Activated T-helper 2 cell treated with anti-CD3 and anti-CD28 coated beads, Interferon-gamma antibody, Interleukin-2, Interleukin-4, amounts not matched to agents 10 μg/mL and 5 μg/mL and 100 μg/mL, durations not matched to agents 14 hours and 24 hours and 36 hours (primary cell): ENCODE measurements at places on chromosomes 11 and 22. TPM values are rescaled to one million over a fixed set of nuclear protein-coding genes. Genes with fewer than 3 reads are reported as not detected.

The LDHAL6A gene
- total RNA-seq, result not detected in 2 replicates

The PIWIL4 gene
- 0.67 and 0.84 TPM in 2 replicates for total RNA-seq

DNA sequence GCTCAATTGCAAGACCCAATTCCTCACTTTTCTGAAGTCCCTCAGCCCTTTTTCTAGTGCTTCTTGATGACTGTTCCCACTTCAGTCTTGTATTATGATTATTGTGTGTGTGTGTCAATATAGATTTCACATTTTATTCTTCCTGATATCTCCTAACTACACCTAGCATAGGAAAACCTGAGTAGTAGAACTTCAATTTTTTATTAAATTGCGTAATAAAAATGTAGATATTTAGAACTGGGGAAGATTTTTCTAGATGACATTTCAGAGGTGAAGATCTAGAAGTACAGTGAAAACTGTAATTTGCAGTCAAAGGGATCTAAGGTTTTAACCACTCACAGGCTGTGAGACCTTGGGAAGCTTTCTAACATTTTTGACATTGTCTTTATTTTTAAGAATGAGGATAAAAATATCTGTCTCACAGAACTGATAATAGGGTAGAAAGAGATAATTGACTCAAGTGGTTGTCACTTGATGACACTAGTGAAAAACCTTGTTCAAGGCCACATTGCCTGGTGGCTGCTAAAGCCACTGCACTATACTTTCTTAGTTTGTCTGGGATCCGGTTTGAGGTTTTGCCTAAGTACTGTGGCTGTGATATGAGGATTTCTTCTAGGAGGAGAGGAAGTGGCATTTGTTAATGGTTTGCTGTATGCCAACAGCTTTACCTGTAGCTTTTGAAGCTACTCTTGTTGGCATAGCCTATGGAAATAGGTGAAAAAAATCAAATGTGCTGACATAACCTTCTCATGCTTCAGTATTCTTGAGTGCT is 32.2 kb upstream of the SESN3 start:
- no peak for DNase-seq

The MYRF gene
- total RNA-seq, result 1.8 and 2.6 TPM in 2 replicates

DNA sequence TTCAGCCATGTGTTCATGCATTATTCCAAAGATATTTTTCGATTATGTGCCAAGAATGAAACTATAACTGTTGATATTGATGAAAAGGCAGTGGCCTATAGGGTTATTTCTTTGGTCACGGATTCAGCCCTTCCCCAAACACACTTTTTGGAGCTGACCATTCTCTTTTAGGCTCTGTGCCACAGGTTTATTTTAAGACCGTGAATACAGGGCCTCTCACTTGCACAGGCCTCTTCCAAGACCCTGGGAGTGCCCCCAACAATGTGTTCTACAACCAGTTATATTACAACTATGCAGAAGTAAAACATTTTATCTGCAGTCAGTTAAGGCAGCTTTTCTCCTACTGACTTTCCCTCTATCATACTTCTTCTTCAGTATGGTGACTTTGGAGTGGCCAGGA is 104.6 kb downstream of the ALX4 start:
- no peak for DNase-seq

GRCh38 chr22:45650721-45651120 is 20.9 kb upstream of the ATXN10 start:
- no peak for DNase-seq
